Umbilical cord (tissue), 2 donors: ENCODE measurements at places on chromosomes 6 and 20. TPM values are rescaled to one million over a fixed set of nuclear protein-coding genes. Genes with fewer than 3 reads are reported as not detected.

The SLC16A10 gene
- total RNA-seq = 36.8 TPM

The SLC26A8 gene
- total RNA-seq = 3.1 TPM

DNA sequence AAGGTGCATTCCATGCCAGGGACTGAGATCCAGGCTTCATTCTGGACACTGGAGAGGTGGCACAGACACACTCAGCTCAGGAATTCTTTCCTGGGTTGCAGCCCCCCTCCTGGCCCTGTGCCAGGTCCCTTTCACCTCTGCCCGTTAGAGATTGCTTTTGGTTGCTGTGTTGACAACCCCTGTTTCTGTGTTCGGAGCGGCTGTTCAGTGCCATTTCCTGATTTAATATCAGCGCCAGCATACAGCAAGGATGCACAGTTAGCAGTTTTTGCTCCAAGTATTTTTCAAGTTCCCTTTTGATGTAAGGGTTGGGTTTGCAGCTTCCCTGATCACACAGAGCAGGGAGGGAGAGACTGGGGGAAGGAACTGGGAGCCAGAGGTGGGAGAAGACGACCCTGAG is 8.5 kb upstream of the MAFB start:
- no peak for DNase-seq

DNA sequence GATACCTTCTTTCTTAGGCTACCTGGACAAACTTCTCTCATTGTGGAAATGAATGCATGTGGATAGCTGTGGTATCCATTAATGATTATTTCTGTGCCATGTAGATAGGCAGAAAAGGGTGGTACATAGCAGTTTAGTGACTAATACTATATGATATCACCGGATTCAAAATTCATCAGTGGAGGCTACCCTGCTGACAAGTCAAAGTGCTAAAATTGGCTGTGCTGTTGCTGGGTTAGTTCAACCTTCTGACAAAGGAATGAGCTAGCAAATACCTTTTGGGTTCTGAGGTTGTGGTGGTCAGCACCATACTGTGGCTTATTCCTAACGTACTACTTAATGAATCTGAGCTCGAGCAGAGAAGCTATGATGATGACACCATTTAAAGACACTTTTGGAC is 109.1 kb downstream of the TFAP2B start:
- DNase-seq = no peak

DNA sequence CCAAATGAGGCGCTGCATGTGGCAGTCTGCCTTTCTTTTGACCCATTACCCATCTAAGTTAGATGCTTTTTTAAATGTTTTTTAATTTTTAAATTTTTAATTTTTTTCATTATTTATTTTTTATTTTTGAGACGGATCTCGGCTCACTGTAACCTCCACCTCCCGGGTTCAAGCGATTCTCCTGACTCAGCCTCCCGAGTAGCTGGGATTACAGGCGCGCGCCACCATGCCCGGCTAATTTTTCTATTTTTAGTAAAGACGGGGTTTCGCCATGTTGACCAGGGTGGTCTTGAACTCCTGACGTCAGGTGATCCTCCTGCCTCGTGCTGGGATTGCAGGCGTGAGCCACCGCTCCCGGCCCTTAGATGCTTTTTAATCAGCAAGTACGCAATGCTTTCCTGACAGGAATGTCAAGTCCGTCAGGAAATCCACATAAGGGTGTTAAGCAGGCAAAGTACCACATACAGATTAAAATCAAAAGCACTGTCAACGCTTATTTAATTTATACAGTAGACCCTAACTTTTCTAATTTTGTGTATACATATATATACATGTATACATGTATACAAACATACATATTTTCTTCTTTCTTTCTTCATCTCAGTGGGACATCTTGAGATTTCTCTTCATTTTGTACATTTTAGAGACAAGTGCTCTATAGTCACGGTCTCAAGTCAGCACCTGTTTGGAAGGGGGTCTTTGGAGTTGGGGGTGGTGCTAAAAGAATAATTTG is 995 bp upstream of the GSTA4 start:
- peak; percentile 77 for DNase-seq

GRCh38 chr6:34906826-34907225 is 17.8 kb downstream of the ANKS1A start:
- no peak for DNase-seq

DNA sequence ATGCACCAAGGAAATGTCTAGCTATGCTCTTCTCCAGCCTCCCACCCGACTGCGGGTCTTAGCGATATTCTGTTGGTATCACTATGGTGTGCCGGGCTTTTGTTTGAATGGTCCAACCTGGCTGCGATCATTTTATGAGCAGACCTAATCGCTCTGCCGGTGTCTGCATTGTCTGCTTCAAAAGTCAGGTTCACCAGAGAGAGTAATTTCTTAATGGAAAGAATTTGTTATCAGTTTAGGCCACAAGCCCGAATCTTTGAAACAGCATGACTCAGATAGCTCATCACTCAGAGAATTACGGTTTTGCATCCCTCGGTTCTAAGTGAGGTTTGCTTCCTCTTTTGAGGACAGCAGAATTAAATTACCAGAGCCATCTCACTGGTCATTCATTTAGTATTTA is 521.0 kb upstream of the ARID1B start:
- peak; percentile 54 for DNase-seq

GRCh38 chr20:51093240-51093763 is 70.4 kb upstream of the KCNG1 start:
- no peak for DNase-seq

- no peak for DNase-seq
Observed at GRCh38 chr6:313087-313486, 20.8 kb downstream of the DUSP22 start.

GRCh38 chr20:9490631-9491030 is 23.8 kb upstream of the LAMP5 start:
- no peak for DNase-seq

GRCh38 chr6:14031516-14031915 is 86.1 kb upstream of the CD83 start:
- no peak for DNase-seq
